Left renal cortex interstitium (tissue), 4 donors: ENCODE measurements at places on chromosomes 2 and 18.

DNA sequence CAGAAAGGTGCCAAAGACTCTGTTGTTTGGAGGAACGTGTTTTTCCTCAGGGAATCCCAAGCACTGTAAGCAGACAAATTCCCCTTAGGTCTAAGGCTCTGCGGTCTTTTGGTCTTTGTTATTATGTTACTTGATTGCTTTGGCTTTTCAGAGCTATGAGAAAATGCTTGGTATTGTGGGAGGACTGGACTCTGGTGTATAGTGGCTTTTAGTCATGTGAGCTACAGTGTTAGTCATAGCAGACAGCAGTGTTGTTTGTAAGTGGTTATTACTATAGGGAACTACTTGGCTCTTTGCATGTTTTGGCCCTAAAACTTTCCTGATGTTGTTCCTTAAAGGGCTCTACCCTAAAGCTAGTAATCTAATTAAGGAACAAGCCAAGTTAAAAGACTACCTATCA, 956.2 kb upstream of the LRATD1 start:
- DNase-seq: no peak

DNA sequence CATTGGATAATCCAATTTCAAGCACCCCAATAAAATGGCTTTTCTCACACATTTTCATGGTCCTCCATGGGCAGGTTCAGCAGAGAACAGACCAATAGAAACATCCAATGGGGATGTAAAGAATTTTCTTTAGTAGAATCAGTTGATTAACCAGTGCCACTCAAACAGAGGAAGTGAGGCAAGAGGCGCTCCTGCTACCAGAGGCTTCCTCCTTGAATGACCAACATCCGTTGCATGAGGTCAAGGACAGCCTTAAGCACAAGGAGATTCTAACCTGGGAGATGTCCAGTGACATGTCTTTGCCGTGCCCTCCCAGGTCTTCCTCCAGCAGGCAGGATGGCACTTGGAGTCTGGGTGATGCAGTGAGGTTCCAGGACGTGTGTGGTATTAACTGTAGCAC, 146.6 kb downstream of the PIEZO2 start:
- DNase-seq: no peak

DNA sequence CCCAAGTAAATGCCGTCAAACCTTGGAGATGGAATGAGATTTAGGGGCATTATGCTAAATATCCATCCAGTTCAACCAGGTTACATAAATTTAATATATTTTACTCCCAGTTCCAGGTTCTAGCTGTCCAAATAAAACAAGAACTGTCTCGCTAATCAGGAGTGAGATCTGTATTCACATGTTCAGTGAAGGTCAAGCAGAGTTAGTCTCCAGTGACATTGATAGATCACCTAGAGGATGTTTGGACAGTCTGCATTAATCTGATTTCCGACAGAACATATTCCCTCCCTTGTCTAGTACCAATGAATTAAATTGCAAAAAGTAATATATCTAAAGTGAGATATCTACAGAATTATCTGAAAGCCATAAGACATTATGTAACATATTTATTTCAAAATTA, 979.4 kb upstream of the CNTNAP5 start:
- DNase-seq: no peak

DNA sequence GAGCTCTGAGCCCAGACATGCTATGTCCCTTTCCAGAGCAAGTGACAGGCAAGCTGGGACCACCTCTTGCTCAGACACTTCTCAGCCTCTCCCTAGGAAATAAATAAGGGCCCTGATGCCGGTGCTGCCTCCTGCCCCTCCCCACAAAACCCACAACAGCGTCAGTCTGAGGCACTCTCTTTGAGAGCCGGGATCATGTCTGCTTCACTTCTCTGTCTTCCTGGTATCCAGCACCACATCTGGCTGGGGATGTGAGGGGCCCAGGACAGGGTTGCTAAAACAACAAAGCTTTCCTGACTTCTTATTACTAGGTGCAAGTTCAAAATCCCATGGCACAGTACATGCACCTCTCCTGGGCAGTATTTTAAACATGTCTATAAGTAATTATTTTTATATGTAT, 103.9 kb upstream of the GLI2 start:
- no peak for DNase-seq

DNA sequence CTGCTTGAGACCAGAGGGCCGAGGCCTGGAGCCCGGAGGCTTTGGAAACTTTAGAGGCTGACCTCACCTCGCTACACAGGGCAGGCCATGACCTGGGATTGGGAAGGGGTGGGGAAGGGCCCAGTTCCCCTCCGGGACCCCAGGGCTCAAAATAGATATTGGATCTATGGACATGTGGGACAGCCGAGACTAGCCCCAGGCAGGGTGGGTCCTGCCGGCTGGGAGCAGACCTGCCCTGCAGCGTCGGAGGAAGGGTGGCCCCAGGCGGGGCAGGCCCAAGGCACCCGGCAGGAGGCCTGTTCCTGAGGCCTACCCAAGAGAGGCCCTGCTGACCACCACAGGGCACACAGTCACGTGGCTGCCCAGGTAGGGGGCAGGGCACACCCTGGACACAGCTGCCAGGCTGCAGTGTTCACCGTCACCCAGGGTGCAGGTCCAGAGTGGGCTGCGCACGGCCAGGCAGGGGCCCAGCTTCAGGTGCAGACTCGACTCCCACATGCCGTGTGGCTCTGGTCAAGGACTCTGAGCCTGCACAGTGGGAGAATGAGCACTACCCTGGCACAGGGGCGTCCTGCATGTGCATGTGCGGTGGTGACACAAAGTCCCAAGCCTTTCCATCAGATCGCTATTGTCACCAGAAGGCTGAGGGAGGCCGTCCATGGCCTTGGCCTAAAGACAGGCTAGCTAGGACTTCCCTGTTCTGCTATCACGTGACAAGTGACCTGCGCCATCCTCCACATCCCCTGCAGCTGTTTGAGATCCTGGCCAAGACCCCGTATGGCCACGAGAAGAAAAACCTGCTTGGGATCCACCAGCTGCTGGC, 13.2 kb downstream of the ANO7 start:
- no peak for DNase-seq

DNA sequence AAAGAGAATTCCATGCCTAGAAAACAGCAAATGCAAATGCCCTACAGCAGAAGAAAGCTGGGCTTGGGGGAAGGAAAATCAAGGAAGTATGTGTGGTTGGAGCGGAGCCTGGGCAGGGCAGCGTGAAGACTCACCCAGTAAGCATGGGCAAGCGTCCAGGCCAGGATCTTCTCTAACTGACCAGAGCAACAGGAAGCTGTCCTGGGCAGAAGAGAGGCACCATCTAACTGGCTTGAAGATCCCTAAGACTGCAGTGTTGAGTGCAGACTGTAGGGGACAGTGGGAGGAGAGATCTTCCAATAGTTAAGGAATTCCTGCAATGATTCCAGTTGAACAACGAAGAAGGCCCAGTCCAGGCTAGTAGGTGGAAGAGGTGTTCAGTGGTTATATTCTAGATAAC, 57.9 kb downstream of the NXPH2 start:
- no peak for DNase-seq

- no peak for DNase-seq
Measured at GRCh38 chr2:108428286-108429009, 20.6 kb upstream of the GCC2 start.

- DNase-seq: no peak
Measured at GRCh38 chr2:178403671-178404306, 47.2 kb downstream of the PRKRA start.
